Brain (organoid and tissue), 16 donors: ENCODE measurements at places on chromosomes 2 and 18. TPM values are rescaled to one million over a fixed set of nuclear protein-coding genes. Genes with fewer than 3 reads are reported as not detected.

Gene CCDC178
- 2.8 TPM for polyA plus RNA-seq

Gene TMX3
- 6.0 TPM for polyA plus RNA-seq

Gene BOD1L2
- not detected for polyA plus RNA-seq

Gene RGPD3
- polyA plus RNA-seq, result not detected

Gene PRKAG3
- not detected for polyA plus RNA-seq

Gene NEUROD1
- polyA plus RNA-seq, result 3.3 TPM

Gene HOXD3
- polyA plus RNA-seq, result 1.2 TPM

Gene ABHD1
- 0.64 TPM for polyA plus RNA-seq

Gene TMEM200C
- polyA plus RNA-seq, result 4.3 TPM

Gene CCBE1
- polyA plus RNA-seq, result 0.12 TPM

Gene RSAD2
- polyA plus RNA-seq, result 2.4 TPM

Gene ADRA2B
- 0.48 TPM for polyA plus RNA-seq

Gene EML6
- 0.58 TPM for polyA plus RNA-seq

Gene TBR1
- 9.4 TPM for polyA plus RNA-seq

Gene ELOA2
- not detected for polyA plus RNA-seq

Gene GPD2
- 24.4 TPM for polyA plus RNA-seq

Gene CNTNAP5
- polyA plus RNA-seq, result 0.90 TPM

Gene HYCC2
- polyA plus RNA-seq, result 3.0 TPM

Gene IL36A
- polyA plus RNA-seq, result not detected

Gene PLB1
- 0.64 TPM for polyA plus RNA-seq

Gene CWC22
- 5.0 TPM for polyA plus RNA-seq

Gene HOXD8
- polyA plus RNA-seq, result 10.0 TPM

Gene GREB1L
- 0.27 TPM for polyA plus RNA-seq

Gene IL1R1
- polyA plus RNA-seq, result 1.7 TPM

Gene CHST9
- 0.20 TPM for polyA plus RNA-seq

Gene TTN
- polyA plus RNA-seq, result not detected

Gene AQP12B
- polyA plus RNA-seq, result 0.19 TPM
